Muscle of back (tissue), 13 donors: ENCODE measurements at places on chromosomes 5 and 9.

GRCh38 chr5:172002310-172002709 is 4.1 kb downstream of the FBXW11 start:
- DNase-seq, result no peak

- DNase-seq, result no peak
Observed at GRCh38 chr5:112711436-112711835, 26.2 kb upstream of the APC start.

DNA sequence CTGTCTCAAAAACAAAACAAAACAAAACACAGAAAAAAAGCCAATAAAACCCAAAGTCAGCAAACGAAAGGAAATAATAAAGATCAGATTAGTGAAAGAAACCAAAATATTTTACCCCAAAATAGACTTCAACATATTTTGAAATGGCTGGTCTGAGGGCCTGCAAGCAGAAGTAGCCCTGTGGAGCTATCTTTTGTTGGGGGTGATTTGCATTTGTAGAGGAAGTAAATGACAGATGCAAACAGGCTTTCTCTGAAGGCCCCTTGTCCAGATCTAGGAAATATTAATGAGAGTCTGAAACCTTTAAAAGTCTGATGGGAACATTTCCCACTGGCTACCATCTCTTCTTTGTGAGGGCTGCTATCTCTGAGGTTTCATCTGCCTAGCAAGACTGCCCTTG is 74.0 kb downstream of the GCNT4 start:
- no peak for DNase-seq

DNA sequence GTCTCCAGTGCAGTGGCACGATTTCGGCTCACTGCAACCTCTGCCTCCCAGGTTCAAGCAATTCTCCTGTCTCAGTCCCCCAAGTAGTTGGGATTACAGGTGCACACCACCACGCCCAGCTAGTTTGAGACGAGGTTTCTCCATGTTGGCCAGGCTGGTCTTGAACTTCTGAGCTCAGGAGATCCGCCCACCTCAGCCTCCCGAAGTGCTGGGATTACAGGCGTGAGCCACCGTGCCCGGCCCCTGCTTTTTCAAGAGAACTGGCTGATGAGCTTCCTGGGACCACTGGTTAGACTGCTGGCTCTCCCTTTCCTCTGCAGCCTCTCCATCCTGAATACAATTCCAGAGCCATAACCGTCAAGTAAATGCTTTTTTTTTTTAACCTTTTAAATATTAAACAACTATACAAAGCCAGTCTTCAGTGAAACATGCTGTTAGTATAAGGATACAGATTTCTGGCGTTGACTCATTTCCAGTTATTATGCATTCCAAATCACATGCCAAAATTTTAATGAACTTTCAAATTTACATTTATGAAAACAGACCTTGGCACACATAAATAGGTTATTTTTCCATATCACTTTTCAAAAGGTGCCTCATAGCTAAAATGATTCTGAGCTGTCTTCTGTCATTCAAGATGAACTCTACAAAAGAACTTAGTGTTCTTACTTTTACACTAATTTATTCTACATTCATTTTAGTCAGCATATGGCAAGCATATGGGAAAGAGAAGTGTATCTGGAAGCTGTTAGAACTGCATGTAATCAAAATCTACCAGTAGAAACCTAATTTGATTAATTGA is 116.0 kb downstream of the MLLT3 start:
- DNase-seq, result peak; percentile 9

GRCh38 chr5:67195406-67196275 is 958 bp downstream of the CD180 start:
- no peak for DNase-seq

DNA sequence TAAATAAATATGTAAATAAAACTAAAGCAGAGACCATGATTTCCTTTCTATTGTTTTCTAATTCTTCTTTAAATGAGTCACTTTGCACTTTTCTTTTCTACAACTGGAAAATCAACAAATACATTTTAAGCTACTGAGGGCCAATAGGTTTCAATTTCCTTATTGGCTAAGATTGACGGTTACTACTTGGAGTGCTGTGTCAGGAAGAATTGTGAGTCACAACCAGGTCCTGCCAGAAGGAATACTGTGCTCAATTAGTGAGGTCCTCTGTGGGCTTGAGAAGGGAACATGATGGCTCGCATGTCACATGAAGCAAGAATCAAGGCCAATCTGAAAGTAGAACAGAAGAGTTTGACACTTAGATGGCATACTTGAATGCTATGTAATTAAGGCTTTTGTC is 110.8 kb downstream of the HMHB1 start:
- peak; percentile 37 for DNase-seq

- no peak for DNase-seq
Observed at GRCh38 chr9:133597316-133597957, 11.8 kb downstream of the FAM163B start.

- DNase-seq, result no peak
Observed at GRCh38 chr5:92353107-92354030, 970.3 kb upstream of the ARRDC3 start.

GRCh38 chr9:8168916-8169438 is 369.4 kb upstream of the DMAC1 start:
- DNase-seq, result no peak

- DNase-seq, result peak; percentile 87
Observed at GRCh38 chr9:113599646-113600022, 136.1 kb downstream of the RGS3 start.

- DNase-seq, result no peak
Observed at GRCh38 chr5:144036476-144036875, 134.0 kb downstream of the YIPF5 start.

- no peak for DNase-seq
Observed at GRCh38 chr9:126959336-126959735, 44.8 kb downstream of the RALGPS1 start.

DNA sequence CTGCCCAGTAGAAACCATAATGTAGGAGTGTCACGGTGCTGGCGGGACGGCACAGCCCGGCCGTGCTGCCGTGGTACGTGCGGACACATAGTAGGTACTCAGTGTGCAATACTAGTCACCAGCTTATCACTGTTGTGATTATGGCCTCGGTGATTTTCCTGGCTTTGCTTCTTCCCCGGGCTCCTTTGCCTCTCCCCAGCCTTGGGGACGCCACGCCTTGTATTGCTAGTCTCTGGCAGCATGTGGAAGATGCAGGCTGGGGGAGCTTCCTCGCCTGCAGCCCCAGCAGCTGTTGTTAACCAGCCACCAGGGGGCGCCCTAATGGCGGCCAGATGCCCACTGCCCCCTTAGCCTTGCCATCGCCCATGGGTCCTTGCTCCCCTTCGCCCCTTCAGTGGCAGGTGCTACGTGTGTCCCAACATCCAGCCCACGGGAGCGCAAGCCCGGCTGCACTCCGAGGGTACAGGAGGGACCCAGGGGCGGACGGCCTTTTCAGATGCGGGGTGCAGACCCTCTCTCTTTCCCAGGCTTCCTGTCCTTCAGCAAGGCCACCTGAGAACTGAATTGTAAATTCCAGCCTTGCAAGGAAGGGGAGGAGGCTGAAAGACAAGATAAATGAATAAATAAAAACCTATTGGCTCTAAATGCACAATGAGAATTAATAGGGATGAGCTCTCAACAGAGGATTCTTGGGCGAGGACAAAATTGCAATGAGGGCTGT is 8.0 kb downstream of the NTNG2 start:
- DNase-seq, result no peak

GRCh38 chr9:134891053-134891452 is 10.4 kb downstream of the FCN2 start:
- DNase-seq, result no peak

GRCh38 chr5:151239237-151239861 is 13.6 kb upstream of the GM2A start:
- peak; percentile 72 for DNase-seq

GRCh38 chr9:109171926-109172325 is 4.9 kb upstream of the FRRS1L start:
- peak; percentile 20 for DNase-seq

- DNase-seq, result no peak
Observed at GRCh38 chr9:94622087-94622800, 17.1 kb downstream of the FBP1 start.

GRCh38 chr9:77793849-77794248 is 145.7 kb upstream of the GNA14 start:
- DNase-seq, result peak; percentile 55

GRCh38 chr5:74268297-74268696 is 372.2 kb downstream of the ENC1 start:
- no peak for DNase-seq

DNA sequence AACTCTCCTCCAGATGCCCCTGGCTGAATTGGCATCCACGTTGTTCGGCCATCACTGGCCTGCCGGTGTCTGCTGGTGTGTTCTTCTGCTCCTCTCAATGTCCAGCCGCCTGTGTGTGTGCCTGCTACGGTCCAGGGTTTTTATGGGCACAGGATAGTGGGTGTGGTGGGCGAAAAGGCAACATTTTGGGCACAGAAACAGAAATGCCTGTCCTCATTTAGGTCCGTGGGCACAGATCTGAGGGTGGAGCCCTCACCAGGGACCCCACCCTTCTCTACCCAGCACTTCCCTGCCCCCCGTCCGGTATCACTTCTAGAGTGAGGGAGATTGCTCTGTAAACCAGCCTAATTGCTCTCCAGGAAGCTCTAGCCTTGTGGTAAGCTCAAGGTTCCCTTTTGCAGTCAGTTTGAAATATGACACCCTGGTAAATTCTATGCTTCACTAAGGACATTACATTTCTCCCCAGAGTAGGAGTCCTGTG is 410.1 kb downstream of the MAT2B start:
- no peak for DNase-seq

- DNase-seq, result no peak
Observed at GRCh38 chr5:38543074-38543473, 13.4 kb downstream of the LIFR start.
